ENCODE measurements at places on chromosomes 13 and 19.

GRCh38 chr19:18122424-18122823 is 24.8 kb downstream of the MAST3 start:
- no peak for DNase-seq

DNA sequence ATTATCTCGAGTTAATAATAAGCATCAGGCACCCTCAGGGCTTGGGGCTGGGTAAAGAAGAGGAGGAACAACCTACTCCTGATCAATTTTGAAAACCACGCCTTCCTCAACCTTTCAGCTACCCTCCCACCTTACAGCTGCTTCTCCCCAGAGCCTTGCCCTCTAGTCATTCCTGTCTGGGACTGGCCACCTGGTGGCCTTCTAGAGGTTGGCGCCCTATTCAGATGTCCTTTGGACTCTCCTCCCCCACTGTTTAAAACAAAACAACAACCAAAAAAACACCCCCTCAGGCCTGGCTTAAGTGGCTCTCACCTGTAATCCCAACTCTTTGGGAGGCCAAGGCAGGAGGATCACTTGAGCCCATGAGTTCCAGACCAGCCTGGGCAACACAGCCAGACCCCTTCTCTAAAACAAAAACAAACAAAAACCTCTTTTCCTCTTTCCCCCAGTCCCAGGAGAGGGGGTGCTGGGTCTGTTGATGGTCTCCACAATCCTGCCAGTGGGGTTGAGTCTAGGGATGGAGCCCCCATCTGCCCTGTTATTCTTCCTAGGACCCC is 62.3 kb downstream of the CCDC70 start:
- DNase-seq: no peak

DNA sequence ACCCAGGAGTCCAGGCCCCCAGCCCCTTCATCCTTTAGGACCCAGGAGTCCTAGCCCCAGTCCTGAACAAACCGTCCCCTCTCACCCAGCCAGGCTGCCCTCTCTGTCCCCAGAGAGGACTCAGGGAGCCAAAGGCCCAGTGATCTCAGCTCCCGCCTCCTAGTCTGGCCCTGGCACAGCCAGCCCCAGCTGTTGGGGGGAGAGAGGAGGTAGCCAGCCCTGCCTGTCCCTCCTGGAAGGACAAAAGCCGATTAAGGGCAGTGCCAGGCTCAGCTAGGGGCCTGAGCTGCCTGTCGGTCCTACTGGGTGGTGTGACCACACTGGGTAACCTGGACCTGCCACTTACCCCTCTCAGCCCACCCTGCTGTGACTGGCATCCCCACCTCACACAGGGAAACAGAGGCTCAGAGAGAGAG is 14.5 kb downstream of the LIPE start:
- no peak for DNase-seq

DNA sequence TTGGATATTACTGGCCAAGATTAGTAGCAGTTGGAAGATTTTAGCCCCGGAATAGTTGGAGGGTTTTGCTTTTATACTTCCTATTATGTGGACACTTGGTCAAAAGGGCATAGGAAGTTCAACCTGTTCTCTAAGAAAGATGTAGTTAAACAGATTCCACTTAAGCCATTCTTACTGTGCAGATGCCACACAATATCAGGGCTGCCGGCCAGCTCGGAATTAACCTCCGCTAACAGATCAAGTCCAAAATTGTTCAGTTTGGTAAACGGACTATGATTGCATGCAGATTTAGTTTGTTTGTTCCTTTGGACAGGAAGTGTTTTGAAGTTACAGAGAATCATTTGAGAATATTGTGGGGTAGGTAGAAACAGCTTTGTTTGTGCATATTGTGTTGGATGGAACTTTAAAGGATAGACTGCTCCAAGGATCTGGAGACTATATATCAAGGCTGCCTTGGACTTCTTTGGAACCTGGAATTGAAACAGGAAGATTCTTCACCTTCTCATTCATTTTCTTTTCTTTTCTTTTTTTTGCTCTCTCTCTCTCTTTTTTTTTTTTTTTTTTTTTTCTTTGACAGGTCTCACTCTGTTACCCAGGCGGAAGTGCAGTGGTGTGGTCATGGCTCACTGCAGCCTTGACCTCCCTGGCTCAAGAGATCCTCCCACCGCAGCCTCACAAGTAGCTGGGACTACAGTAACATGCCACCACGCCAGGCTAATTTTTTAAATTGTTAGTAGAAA is 5.0 kb upstream of the SPRY2 start:
- DNase-seq: no peak

GRCh38 chr13:108733022-108733560 is 103.7 kb downstream of the MYO16 start:
- no peak for DNase-seq

- DNase-seq: no peak
These were observed 40.3 kb upstream of the SGCG start for GRCh38 chr13:23140492-23140891.

GRCh38 chr19:36151144-36152018 is 866 bp downstream of the COX7A1 start:
- no peak for DNase-seq

DNA sequence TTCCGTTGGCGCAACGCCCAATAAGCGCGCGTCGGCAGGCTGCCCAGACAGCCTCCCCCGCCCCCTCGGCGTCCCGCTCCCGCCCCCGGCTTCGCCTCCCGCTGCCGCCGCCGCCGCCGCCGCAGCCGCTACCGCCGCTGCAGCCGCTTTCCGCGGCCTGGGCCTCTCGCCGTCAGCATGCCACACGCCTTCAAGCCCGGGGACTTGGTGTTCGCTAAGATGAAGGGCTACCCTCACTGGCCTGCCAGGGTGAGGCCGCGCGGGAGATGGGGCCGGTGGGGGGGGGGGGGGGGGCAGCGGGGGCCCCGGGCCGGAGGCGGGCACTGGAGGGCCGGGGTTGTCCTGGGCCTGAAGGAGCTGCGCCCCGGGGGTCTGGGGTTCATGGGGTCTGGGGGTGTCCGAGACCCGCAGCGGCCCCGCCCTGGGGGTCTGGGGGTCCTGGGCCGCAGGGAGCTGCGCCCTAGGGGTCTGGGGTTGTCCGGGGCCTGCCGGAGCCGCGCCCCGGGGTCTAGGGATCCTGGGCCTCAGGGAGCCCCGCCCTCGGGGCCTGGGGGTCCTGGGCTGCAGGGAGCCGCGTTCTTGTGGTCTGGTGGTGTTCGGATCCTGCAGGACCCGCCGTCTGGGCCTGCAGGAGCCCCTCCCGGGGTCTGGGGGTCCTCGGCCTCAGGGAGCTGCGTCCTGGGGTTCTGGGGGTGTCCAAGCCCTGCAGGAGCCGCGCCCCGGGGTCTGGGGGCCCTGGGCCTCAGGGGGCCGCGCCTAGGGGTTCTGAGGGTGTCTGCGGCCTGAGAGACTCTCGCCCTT is at the start of gene HDGFL2:
Gene HDGFL2, plus strand, starts transcription at position 124 of the 801 bp plus-strand sequence. Its CDS starts 54 bp downstream, at position 178.
- DNase-seq: no peak

DNA sequence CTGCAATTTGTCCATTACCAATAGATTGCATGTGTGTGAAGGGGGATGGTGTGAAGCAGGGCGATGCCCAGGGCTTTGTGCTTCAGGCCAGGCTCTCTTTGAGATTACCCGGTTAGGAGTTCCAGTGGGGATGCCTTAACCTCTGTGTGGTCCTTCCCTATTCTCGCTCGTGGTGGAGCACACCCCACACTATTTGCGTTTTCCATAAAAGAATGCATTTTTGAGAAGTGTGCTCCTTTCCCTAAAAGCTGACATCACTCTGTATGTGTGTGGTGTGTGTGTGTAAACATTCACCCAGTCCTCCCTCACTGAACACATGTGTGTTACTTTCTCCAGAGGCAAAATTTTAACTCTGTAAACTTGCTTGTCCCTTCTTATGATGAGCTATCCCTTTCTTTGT is 308.3 kb downstream of the SLC7A1 start:
- DNase-seq: no peak

DNA sequence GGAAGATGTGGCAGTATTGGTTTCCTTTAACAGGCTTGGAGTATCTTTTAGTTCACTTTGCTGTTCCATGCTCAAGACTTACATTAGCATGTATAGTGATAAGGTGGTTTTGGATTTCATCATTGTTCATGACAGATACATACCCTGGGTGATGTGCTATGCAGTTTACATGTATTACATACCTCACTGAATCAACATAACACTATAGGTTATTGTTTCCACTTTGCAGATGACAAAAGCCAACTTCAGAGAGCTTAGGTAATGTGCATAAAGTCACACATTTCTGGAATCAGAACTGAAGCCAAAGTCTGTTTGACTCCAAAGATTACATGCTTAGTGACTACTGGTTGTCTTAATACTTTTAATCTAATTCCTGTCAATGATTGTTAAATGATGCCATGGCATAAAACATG is 7.1 kb downstream of the COMMD6 start:
- no peak for DNase-seq

- no peak for DNase-seq
These were observed 92.6 kb downstream of the SIPA1L3 start for GRCh38 chr19:37999309-38000213.

- DNase-seq: peak; percentile 70
These were observed 21.7 kb upstream of the ZNF429 start for GRCh38 chr19:21483589-21484170.

DNA sequence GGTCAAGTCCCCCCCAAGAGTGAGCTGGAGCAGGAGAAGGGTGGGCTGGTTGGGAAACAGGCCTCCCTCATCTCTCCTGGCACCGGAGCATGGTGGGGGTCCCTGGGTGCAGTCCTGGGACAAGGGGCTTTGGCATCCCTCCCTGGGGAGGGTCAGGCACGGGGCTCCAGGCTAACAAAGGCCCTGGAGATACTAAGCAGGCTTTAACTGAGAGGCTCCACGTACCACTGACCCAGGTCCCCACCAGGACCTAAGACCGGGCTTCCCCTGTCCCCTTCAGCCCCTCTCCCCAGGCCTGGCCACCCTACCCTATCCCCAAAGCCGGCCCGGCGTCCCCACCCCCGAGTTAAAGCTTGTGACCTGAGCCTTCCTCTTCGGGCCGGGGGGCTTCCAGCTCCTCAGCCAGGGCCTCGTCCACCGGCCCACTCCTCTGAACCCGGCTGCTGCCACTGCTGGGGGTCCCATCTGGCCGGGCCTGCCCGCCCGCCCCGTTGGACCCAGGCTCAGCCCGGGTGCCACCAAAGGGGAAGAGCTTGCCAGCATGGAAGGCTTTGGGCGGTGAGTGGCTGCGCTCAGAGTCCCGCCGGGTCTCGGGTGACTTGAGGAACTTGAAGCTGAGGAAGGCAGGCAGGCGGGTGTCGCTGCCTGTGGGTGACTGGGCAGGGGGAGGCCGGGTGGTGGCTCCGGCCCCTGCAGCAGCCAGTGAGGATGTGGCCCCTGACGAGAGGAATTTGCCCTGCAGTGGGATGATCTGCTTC is 10.1 kb downstream of the ANO8 start:
- DNase-seq: no peak

DNA sequence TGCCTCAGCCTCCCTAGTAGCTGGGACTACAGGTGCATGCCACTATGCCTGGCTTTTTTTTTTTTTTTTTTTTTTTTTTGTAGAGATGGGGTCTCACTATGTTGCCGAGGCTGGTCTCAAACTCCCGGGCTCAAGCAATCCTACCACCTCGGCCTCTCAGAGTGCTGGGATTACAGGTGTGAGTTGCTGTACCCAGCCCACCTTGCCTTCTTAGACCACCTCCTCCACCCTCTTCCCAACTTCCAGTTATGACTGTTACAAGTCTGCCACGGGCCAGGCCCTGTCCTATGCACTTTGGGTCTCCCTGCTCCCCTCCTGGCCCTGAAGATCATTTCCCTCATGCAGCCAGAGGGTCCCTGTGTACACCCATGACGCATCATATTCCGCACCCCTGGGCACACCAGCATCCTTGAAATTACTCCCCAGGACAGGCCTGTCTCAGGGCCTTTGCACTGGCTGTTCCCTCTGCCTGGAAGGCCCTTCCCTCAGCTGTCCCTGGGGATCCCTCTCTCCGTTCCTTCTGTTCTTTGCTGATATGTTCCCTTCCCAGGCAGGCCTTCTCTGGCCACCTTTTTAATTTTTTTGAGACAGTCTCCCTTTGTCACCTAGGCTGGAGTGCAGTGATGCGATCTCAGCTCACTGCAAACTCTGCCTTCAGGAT is 3.0 kb downstream of the LGALS4 start:
- no peak for DNase-seq

DNA sequence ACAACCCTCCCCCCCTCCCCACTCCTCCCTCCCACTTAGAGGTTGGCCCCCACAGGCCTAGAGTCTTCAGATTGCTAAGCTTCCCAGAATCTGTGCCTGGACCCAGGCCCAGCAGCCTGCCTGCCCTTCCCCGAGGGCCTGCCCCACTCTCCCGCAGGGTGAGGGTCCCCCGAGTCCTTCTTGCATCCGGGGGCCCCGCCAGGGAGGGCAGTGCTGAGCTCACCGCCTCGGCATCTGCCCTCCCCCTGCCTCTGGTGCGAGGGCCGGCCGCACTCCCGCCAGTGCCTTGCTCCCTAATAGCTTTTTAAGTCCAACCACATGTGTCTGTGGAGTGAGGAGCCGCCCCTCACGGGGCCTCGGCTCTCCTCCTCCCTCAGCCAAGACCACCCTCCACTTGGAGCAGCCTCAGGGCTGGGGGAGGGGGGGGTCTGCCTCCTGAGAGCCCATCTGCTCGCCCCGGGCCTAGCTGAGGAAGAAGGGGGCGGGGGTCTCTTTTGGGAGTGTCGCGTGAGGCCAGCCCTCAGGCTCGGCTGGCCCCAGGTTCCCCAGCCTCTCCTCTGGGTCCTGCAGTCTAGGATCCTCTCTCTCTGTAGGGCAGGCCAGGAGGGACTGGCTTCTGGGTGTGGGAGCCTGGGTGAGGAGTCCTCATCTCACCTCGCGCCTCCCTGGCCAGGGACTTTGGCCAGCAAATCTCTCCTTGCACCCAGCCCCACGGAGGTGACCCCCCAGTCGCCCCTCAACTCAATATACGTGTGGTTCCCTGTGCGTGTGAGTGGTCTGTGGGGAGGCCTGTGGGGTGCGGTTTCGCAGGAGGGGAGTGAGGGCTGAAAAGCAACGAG is 47.2 kb downstream of the LYL1 start:
- no peak for DNase-seq

GRCh38 chr13:110932588-110932987 is 17.7 kb upstream of the ANKRD10 start:
- DNase-seq: no peak

- no peak for DNase-seq
These were observed 109.5 kb downstream of the COL4A1 start for GRCh38 chr13:110197471-110197870.

DNA sequence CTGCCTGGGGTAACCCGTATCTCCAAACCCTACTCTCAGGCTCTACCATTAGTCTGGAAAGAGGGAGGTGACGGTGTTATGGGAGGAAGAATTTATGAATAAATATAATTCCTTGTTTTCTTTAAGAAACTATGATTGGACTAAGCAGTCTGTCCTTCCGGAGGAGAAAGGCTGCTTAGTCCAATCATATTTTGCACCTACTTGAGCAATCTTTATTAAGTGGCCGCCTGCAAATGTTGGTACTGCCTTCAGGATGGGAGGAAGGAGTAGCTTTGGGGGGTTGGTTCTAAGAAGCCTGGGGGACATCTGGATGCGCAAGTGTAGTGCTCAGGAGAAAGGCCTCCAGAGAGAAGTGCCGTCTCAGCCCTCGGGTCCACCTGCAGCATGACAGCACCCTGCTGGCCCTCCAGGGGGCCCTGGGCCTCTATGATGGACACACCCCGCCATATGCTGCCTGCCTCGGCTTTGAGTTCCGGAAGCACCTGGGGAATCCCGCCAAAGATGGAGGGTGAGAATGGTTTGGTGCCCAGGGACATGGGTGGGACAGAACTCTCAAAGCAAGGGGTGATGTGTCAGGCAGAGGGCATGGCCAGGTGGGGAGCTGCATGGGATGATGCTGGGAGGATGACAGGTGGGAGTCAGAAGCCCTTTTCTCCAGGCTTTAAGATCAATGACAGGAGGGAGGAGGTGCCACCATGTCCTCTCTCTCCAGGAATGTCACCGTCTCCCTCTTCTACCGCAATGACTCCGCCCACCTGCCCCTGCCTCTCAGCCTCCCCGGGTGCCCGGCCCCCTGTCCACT is 4.1 kb downstream of the ACP4 start:
- DNase-seq: no peak

All from effector memory CD8-positive, alpha-beta T cell (primary cell).